ENCODE measurements at places on chromosomes 2 and 18.

DNA sequence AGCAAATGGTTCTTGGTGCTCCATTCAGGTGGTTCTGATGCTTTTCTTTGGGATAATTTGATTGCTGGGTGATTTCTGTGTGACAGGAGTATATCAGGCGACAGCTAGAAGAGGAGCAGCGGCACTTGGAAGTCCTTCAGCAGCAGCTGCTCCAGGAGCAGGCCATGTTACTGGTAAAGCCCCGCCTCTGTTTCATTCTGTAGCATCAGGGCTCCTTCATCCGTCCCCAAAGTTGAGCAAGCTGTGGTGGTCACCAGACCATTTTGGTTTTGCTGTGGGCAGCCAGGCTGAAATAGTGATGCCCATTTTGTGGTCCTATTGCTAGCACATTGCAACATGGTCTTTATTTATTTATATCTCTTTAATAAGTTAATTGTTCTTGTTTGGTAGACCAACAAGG, 132.8 kb upstream of the IL1R2 start:
- DNase-seq, result no peak

GRCh38 chr2:202669841-202670240, 35.1 kb downstream of the FAM117B start:
- no peak for DNase-seq

GRCh38 chr2:68968221-68968620, 6.2 kb upstream of the GKN1 start:
- no peak for DNase-seq

- no peak for DNase-seq
Observed at GRCh38 chr2:179805001-179805400, 56.4 kb downstream of the ZNF385B start.

GRCh38 chr2:111659361-111660333, 224.3 kb downstream of the ANAPC1 start:
- peak; percentile 50 for DNase-seq

DNA sequence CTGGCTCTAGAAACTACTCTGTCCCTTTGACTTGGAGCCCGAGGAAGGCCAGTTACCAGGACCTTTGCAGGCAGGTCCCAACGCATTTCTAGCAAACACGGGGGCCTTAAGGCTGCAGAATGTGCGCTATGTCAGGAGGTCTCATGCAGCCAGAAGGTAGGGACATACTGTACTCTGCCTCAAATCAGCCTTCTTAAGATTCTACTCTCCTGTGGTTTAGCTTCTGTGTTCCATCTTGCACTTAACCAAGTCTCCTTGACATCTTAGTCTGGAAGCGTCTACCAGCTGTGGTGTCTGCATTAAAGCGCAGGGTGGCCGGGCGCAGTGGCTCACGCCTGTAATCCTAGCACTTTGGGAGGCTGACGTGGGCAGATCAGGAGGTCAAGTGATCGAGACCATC, 65.5 kb downstream of the STEAP3 start:
- no peak for DNase-seq

DNA sequence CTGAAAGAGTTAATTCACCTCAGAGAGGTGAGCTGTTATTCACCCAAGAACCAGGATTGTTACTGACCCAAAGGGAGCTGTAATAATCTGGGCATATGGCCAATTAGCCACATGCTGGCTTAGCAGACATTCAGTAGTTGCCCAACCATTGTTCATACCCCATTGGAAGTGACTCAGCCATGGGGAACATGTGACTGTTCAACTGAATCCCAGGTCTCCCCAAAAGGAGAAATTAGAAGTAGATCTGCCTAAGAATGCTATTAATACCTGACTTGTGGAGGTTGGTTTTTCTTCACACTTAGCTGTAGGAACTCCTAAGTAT, 272.6 kb upstream of the UBE2E3 start:
- no peak for DNase-seq

GRCh38 chr2:110863726-110864125, 131.4 kb downstream of the ACOXL start:
- no peak for DNase-seq

- no peak for DNase-seq
Observed at GRCh38 chr18:52567360-52567759, 227.4 kb downstream of the DCC start.

- no peak for DNase-seq
Observed at GRCh38 chr18:31070206-31070605, 27.7 kb upstream of the DSC3 start.

DNA sequence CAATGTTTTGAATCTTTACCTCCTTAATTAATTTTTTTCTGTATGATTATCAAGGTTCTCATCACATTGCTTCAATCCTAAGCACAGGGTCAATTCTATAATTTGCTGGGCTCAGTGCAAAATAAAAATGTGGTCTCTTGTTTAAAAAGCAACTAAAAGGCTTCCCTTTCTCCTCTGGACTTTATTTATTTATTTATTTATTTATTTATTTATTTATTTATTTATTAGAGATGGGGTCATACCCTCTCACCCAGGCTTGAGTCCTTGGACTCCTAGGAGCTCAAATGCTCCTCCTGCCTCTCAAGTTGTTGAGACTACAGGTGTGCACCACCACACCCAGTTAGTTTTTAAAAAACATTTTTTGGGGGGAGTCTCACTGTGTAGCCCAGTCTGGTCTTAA, 710.1 kb upstream of the REG3G start:
- no peak for DNase-seq

- DNase-seq, result no peak
Observed at GRCh38 chr2:201788371-201788770, 7.6 kb upstream of the ALS2 start.

DNA sequence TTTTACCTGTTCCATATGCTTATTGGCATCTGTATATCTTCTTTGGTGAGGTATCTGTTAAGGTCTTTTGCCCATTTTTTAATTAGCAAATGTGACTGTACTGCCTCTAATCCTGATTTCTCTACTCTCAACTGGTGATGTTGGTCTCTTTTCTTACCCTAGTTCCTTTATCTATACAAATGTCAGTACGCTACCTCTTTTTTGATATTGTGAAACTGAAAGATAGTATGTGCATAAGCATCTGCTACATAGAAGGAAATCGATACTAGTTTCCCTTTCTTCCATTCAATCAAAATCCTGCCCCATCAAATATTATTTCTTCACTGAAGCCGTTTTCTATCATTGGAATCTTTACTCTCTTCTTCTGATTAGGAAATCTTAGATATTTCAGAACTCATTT, 194.9 kb upstream of the SPOPL start:
- no peak for DNase-seq

- no peak for DNase-seq
Observed at GRCh38 chr2:146270618-146271017, 1574.2 kb upstream of the ACVR2A start.

GRCh38 chr2:24768601-24769000, 24.6 kb downstream of the PTRHD1 start:
- DNase-seq, result no peak

GRCh38 chr2:28048341-28048740, 157.8 kb downstream of the BABAM2 start:
- DNase-seq, result no peak

DNA sequence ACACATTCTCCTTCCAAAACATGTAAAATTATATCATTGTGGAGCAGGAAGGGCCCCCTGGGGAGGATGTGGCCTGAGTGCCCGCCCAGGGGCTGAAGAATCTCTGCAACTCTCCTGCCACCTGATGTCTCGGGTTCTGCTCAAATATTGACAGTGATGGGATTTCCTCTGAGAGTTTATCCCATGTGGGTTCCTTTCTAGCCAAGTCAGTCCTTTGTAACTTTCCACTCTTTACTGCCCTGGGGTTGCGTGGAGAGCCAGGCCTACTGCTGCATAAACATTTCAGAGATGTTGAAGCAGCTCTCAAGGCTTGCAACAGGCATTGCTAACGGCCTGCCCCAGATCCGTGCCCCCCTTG, 4.0 kb upstream of the RAB17 start:
- DNase-seq, result no peak

DNA sequence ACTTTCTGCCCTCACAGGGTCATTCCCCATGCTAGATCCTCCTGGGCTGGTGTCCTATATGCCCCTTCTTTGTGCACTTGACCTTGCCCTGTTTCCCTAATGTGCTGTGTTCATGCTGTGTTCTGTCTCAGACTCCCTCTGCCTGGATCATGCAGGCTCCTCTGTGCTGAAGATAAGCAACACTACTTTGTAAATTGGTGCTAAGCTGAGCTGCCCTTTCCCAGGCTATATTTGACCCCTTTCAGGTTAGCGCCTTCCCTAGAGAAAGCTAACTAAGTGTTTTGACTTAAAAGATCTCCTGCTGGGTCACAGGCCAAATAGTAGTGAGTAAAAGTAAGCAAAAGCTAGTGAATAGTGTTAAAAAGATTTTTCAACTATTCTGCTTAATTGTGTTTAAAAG, 257.2 kb upstream of the RGPD4 start:
- DNase-seq, result no peak

All from omental fat pad (tissue), 4 donors.